ENCODE measurements at places on chromosomes 5 and 9.

DNA sequence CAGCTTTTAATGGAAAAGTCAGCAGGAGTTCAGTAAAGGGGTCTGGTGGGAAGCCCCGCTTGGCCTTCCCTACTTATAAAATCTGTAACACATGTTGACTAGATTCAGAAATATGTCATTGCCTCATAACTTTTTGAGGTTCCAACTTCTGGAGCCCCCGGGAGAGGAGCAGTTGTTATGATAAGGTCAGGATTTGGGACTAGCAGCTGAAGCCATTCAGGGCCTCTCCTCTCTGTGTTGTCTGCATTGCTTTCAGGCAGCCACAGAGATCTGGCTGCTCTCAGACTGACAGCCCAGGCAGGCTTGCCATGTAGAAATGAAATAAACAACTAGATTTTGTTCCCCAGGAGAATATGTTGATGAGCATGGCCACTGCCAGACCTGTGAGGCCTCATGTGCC lies 167.1 kb downstream of the RFK start:
- no peaks in the 10 kb centered on the region for H3K27me3 ChIP-seq
- no peak for DNase-seq
- no peaks in the 10 kb centered on the region for H3K36me3 ChIP-seq
- no peaks in the 10 kb centered on the region for H3K4me1 ChIP-seq

DNA sequence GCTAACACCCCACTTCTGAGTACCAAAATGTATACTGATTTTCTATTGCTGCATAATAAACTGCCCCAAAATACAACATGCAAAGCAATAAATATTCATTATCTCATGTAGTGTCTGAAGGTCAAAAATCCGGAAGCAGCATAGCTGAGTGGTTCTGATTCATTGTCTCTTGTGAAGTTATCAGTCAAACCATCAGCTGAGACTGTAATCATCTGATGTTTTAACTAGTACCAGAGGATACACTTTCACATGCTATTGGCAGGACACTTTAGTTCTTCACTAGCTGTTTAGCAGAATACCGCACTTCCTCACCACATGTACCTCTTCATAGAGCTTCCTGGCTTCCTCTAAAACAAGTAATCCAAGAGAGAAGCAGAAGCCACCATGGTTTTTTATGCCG lies 12.7 kb upstream of the TMEM161B start:
- peaks cover 4% of the 10 kb centered on the region for H3K4me1 ChIP-seq
- no peaks in the 10 kb centered on the region for H3K27me3 ChIP-seq
- H3K36me3 ChIP-seq = peaks cover 25% of the 10 kb centered on the region
- H3K27ac ChIP-seq = no peak overlapping the region
- no peak for DNase-seq

- peak overlapping the region; percentile 66 for H3K4me3 ChIP-seq
- peak; percentile 57 for DNase-seq
- peaks cover 56% of the 10 kb centered on the region for H3K36me3 ChIP-seq
- H3K27me3 ChIP-seq = no peaks in the 10 kb centered on the region
- H3K27ac ChIP-seq = no peak overlapping the region
Observed at GRCh38 chr5:177362610-177363507, 5.1 kb downstream of the RGS14 start.

GRCh38 chr9:126668058-126668457 lies 54.3 kb downstream of the LMX1B start:
- no peak for DNase-seq
- H3K4me1 ChIP-seq = no peaks in the 10 kb centered on the region
- peaks cover 26% of the 10 kb centered on the region for H3K27me3 ChIP-seq
- no peaks in the 10 kb centered on the region for H3K36me3 ChIP-seq
- H3K27ac ChIP-seq = no peak overlapping the region

DNA sequence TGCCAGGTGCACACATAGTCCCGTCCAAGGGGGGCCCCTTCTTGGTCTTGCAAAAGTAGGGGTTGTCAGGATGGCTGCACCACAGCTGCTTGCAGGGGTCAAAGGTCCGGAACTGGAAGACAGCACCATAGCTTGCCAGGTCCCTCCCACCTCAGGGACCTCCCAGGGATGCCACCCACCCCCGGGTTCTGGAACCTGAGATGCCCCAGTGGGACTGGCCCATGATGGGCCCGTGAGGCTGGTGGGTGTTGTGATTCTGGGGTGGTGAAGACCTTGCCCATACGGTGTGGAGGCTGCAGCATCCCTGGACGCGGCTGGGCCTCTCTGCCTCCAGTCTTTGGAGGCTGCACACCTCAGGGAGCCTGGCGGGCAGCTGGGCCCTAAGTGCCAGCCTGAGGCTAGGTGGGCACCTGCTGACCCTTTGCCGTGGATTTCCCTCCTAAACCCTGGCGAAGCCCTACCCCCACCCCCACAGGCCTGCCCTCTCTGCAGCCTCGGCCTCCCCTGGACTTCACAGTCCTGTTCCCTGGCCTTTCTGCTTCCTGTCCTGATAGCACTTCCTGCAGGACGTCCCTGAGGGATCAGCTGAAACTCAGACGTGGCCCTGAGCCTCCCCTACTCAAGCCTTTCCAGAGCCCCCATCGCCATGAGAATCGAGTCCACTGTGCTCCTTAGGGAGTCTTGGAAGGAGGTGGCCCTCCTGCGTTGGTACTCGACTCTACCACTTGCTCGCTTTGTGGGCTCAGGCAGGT lies 92.1 kb downstream of the ZNF354C start:
- DNase-seq = no peak
- H3K27me3 ChIP-seq = no peaks in the 10 kb centered on the region

- DNase-seq = no peak
- no peak overlapping the region for H3K4me3 ChIP-seq
- no peak overlapping the region for H3K27ac ChIP-seq
- H3K4me1 ChIP-seq = peaks cover 48% of the 10 kb centered on the region
Observed at GRCh38 chr5:76709762-76710161, 6.2 kb upstream of the F2R start.

DNA sequence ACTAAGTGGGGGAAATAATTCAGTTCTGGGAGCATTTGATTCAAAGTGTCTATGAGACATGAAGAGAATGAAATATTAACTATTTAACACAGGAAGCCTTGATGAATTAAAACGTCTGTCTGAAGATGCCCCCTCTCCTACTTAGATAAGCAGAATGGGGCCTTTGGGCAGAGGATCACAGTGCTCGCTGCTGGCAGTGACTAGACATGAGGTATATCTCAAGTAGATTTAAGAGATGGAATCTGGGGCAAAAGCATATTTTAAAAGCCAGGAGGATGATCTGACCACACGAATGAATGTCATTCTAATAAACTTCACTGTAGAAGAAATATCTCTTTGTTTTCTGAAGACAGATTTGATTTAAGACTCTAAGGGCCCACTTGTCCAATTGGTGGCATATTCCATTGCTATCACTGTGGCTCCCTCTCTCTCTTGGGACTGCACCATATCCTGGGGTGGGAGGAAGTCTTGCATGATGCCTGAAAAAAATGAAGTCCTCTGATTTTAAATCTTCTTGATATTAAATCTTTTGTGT lies 254.0 kb downstream of the MAN2A1 start:
- no peak overlapping the region for H3K4me3 ChIP-seq
- no peaks in the 10 kb centered on the region for H3K27me3 ChIP-seq
- no peak overlapping the region for H3K27ac ChIP-seq
- no peaks in the 10 kb centered on the region for H3K36me3 ChIP-seq

DNA sequence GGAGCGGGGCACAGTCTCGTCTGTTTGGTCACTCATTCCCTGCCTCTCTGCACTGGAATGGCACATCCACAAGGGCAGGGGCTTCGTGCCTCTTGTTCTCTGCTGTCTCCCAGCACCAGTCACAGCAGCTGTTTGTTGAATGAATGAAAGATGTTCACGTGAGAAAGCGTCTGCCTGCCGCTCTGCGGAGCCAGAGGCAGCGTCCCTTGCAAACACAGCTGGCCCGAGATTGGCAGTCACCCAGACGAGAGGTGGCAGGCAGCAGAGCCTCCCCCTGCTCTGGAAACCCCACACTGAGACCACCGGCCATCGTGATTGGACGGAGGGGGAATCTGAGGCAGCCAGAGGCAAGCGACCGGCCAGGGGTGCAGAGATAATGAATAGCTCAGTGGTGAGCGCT lies 6.0 kb upstream of the FAM163B start:
- H3K36me3 ChIP-seq = no peaks in the 10 kb centered on the region
- H3K27me3 ChIP-seq = peaks cover 24% of the 10 kb centered on the region
- no peak overlapping the region for H3K27ac ChIP-seq
- peaks cover 8% of the 10 kb centered on the region for H3K4me1 ChIP-seq
- no peak overlapping the region for H3K4me3 ChIP-seq

DNA sequence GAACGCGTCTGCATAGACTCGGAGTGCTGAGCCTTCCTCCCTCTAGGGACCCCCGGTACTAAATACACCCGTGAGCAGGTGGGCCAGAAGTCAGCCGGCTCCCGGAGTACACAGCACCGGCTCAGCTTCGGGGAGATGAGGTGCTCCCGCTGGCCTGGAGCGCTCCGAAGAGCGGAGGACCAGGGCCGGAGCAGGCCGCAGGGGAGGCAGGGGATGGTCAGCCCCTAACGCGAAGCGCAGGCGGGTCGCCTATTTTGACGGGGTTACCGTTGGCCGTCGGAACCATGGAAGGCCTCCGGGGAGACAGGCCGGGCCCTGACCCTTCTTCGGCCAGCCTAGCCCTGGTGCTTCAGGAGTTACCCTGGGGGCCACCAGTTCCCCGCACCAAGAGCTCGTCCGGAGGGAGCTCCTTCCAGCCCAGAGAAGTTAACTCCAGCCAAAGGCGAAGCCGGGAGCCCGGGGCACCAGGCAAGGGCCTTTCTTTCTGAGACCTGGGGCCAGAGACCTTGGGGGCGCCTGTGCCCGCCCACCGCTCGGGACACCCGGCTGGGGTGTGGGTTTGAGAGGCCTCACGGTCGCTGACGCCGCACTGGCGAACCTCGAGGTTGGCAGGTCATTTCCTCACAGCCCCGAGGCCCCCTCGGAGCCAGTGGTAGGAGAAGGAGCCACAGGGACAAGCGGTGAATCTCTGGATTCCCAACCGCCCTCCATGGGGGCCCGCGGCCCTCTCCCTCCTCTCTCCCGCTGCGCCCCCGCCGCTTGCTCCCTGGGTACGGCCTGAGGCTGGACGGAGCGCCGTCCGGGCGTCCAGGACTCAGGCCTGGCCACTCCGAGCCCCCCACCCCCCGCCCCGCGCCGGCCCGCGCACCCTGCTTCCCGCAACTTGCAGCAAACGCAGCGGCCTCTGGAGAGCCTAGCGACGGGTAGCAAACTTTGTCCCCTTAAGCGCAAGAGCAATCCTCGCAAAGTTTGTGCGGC lies 3.4 kb upstream of the IRX4 start:
- no peak overlapping the region for H3K4me3 ChIP-seq
- H3K4me1 ChIP-seq = peaks cover 3% of the 10 kb centered on the region
- H3K27ac ChIP-seq = no peak overlapping the region
- no peak for DNase-seq
- H3K27me3 ChIP-seq = peaks cover 39% of the 10 kb centered on the region

Measured in activated CD4-positive, alpha-beta memory T cell treated with anti-CD3 and anti-CD28 coated beads, Interleukin-2, amount 10 ng/mL, durations not matched to agents 7 days and 5 days (primary cell).